Right ventricle myocardium superior (tissue), 1 donor: ENCODE measurements at places on chromosomes 5 and 9. TPM values are rescaled to one million over a fixed set of nuclear protein-coding genes. Genes with fewer than 3 reads are reported as not detected.
A peak's percentile ranks its signal among the peaks of the same experiment; 100 is the strongest.

Gene ARID3C
- total RNA-seq: not detected

GRCh38 chr9:76891874-76892273 lies 14.0 kb downstream of the PRUNE2 start:
- DNase-seq: no peak

- no peak for DNase-seq
Measured at GRCh38 chr9:20092561-20092960, 303.7 kb upstream of the SLC24A2 start.

GRCh38 chr9:90458485-90458884 lies 184.1 kb downstream of the DIRAS2 start:
- DNase-seq: no peak

- no peak for DNase-seq
Measured at GRCh38 chr5:163478126-163478981, 17.9 kb downstream of the HMMR start.

Gene CBY3
- not detected for total RNA-seq

Gene CLPTM1L
- total RNA-seq: 30.4 TPM

DNA sequence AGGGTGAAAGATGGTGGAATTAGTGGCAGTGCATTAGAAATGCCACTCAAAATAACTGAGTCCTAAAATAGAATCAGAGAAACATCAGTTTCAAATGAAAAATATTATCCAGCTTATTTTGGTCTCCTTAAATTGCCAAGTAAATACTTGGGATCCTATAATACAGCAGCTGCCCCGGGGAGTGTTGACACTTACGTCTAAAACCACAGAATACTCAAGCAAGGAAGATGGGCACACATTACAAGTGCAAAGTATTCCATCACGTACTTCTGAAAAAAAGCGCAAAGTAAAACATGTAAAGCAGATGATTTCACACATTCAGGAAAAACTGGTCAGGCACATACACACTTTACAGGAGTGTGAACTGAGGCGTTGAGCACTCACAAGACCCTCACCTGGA lies 2.4 kb upstream of the ARHGEF37 start:
- DNase-seq: no peak

Gene GRM6
- total RNA-seq: not detected

GRCh38 chr9:92095236-92095635 lies 20.0 kb downstream of the SPTLC1 start:
- no peak for DNase-seq

DNA sequence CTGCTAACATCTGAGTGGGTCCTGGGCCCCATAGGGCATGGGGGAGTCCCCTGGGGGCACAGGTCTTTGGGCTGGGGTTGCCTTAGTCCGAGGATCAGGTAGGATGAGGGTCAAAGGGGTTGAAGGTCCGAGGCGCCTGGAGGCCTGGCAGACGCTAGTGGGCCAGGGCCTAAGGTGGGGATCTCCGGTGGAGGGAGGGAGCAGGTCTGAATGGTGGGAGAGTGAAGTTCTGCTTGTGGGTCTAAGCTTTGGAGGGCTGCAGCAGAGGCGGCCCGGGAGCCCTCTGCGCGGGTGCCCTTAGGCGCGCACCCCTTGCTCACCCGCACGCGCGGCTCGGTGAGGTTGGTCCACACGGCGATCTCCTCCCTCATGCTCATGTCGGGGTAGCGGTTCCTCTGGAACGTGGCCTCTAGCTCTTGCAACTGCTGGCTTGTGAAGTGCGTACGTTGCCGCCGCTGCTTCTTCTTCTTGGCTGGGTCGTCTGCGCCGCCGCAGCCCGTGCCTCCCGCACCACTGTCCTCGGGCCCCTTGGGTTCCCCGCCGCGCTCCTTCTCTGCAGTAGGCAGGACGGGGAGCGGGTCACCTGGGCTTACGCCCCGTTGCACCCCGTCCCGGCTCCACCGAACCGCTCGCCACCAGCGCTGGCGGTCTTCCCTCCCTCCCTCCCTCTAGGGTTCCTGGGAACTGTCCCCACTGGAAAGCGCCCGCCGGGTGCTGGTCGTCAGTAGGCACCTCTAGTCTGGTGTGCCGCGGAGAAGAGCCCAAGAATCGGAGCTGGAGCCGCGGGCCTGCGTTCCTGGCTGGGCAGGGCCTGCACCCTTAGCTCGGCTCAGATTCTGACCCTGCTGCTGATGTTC lies 2.8 kb downstream of the PITX1 start:
- DNase-seq: no peak

GRCh38 chr9:88773627-88774244 lies 217.5 kb upstream of the S1PR3 start:
- no peak for DNase-seq

Gene CEL
- total RNA-seq: 7.3 TPM

DNA sequence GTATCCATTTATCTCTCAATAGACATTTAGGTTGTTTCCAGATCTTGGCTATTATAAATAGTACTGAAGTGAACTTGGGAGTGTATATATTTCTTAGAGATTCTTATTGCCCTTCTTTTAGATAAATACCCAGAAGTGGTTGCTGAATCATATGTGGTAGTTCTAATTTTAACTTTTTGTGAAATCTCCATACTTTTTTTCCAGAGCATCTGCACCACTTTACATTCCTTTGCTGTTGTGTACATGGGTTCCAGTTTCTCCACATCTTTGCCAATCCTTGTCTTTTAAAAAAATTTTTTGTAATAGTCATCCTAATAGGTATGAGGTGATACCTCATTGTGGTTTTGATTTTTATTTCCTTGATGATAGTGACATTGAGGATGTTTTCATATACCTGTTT lies 303.7 kb downstream of the CCDC171 start:
- no peak for DNase-seq

Gene GM2A
- 26.2 TPM for total RNA-seq

GRCh38 chr9:125407974-125408900 lies 146.6 kb downstream of the GAPVD1 start:
- peak; percentile 87 for DNase-seq

Gene MEGF10
- total RNA-seq: 0.78 TPM

DNA sequence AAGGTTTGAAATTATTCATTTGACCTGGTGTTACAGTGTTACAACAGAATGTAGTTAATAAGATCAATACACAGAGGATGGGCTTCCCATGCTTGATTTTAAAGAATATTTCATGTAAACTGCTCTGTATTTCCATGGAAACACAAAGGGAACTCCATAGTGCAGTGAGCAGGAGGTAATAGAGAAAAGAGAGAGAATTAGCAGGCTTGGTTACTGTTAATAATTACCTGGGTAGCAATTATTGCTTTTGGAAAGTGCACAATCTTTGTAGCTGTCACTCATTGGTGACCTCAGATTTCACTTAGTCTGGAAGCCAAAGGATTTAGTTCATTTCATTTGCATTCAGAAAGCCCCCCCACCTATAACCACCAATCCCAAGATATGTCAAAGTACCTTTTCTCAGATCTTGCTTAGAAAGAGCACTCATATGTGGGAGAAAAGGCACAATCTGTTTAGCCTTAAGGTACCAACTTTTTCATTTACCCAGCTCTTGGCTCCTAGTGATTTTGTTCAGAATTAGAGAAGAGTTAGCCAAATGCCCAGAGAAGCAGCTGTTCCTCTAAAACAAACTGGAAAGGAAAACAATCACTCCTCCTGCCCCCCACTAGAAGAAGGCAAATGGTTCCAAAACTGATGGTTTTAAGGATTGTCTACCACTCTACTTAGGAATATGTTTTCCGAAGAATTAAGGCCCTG lies 234.5 kb upstream of the SLC24A2 start:
- no peak for DNase-seq

DNA sequence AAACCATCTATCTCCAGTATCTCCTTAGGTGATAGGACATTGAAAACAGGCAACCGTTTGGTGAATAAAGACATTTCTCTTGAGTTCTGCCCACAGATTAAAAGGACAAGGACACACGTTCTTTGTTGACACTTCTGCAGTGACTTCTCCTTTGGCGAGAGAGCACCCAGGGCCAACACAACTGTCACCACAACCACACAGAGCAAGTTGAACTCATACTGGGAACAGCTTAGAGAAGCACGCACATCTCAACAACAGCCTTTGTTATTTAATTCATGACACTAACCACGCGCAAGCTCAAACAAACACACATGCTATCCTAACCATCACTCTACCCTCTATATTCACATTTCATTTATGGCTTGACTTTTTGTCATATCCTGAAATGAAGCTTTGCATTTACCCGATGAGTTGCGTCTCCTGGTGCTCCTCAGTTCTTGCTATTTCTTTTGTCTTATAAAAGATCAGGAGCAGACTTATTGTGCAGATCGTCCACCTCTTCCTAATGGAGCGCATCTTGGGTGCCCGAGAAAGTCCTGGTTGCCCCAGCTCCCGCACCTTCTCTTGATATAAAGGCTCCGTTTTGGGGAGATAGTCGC lies 543 bp downstream of the ST8SIA4 start:
- DNase-seq: no peak

DNA sequence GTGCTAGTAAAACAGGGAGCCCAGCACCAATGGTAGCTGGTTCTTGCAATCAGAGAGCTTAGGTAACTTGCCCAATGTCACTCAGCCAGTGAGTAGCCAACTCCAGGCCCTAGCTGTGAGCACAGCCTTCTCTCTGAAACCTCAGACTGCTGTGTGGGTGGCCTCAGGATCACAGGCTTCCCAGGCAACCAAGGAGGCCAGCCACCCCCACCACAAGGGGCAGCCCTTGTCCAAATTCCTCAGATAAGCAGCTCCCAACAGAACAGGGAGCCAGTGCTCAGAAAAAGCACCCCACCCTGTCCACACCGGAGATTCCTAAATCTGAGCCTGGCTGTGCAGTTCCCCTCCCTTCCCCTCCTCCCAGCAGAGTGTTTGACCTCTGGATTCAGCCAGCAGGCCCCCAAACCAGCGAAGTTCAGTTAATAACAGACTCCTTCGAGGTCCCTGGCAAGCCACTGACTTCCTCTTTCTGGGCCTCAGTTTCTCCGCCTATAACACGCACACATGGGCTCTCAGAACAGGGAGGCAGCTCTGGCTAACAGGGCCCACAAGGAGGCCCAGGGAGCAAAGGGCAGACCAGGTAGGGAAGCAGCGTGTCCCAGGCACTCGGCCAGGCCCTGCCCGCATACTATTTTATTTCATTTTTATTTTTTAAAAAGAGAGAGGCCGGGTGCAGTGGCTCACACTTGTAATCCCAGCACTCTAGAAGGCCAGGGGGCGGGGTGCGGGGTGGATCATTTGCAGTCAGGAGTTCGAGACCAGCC lies 2.7 kb downstream of the EEIG1 start:
- DNase-seq: peak; percentile 77

- no peak for DNase-seq
Measured at GRCh38 chr5:174877987-174878386, 153.6 kb downstream of the MSX2 start.

GRCh38 chr5:92704590-92704989 lies 876.4 kb downstream of the NR2F1-AS1 start:
- DNase-seq: no peak

Gene MTX3
- 8.2 TPM for total RNA-seq

- DNase-seq: no peak
Measured at GRCh38 chr5:163566678-163567077, 61.3 kb downstream of the MAT2B start.

Gene C9orf153
- 0.22 TPM for total RNA-seq
